Germinal center (tissue), 1 donor: ENCODE measurements at places on chromosomes 3 and 15.

- no peak for DNase-seq
Measured at GRCh38 chr15:48433226-48433886, 102.1 kb downstream of the DUT start.

DNA sequence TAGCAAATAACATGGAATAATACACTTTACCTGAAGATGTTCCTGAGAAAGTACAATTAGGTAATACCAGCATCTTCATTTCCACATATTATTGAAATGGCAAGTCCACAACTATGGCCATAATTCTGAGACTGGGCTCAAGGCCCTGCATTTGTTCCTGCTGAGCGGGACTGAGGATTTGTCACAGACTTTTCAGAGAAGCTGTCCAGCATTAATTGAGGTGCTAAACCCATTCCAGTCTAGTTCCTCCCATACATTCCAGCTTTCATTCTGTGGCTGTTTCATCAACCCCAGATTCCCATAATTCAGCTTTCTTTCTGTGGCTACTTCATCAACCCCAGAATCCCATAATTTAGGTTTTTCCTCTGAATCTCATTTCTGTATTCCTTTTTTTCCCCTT, 293.4 kb upstream of the GBE1 start:
- DNase-seq = no peak

- no peak for DNase-seq
Measured at GRCh38 chr15:55694652-55695150, 48.3 kb downstream of the PRTG start.

- no peak for DNase-seq
Measured at GRCh38 chr3:195048059-195048905, 222.7 kb downstream of the XXYLT1 start.

DNA sequence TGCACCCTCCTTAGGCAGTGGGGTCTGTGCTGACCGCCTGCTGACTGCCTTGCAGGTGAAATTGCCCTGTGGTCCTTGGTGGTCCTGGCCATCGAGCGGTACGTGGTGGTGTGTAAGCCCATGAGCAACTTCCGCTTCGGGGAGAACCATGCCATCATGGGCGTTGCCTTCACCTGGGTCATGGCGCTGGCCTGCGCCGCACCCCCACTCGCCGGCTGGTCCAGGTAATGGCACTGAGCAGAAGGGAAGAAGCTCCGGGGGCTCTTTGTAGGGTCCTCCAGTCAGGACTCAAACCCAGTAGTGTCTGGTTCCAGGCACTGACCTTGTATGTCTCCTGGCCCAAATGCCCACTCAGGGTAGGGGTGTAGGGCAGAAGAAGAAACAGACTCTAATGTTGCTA, 2.4 kb downstream of the RHO start:
- DNase-seq = no peak

GRCh38 chr3:196837819-196838420, 29.8 kb upstream of the SENP5 start:
- DNase-seq = peak; percentile 76

- peak; percentile 13 for DNase-seq
Measured at GRCh38 chr3:99686955-99687612, 48.7 kb downstream of the COL8A1 start.
